ENCODE measurements at places on chromosomes 12 and 14.

GRCh38 chr12:26298785-26299621 lies 103.6 kb downstream of the SSPN start:
- no peak for DNase-seq

DNA sequence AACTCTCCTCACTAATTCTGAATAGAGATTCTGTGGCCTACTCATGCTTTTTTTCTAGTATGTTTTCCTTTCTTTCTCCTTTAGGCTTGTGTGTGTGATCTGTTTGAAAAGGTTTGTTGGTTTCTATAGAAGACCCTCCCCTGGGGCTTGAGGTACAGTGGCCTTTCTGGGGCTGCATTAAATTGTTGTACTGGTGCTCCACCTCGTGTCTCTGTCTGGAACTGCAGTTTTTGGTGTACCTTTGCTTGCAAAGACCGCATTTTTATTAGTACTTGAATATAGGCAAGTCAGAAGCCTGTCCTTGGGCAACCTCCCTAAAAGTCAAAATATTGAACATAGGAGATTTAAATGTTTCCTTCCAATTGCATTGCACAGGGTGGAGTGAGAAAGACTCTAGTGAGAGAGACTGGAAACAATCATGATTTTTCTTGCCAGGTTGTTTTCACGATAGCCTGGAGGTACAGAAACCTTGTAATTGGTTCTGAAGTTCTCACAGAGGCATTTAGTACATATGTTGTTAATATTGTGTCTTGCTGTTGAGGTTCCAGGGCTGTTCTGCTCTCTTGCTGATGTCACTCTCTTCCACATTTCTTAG lies 39.0 kb downstream of the SLCO1B1 start:
- no peak for DNase-seq

DNA sequence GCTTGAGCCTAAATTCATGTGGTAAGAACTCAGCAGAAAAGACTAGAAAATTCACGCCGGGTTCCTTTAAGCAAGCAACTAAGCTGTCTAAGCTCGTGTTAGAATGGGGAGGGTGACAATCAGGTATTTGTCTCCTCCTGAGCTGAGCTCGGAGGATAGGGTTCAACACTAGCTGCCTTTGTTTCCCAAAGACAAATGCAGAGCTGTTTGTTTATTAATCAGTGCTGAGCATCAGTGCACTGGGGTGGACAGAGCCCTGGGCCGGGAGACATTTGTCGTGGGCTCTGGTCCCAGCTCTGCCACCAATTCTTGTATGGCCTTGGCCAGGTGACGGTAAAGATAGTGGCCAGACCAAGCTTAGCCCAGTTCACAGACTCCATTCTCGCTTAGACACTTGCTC lies 43.7 kb downstream of the DEGS2 start:
- no peak for DNase-seq

DNA sequence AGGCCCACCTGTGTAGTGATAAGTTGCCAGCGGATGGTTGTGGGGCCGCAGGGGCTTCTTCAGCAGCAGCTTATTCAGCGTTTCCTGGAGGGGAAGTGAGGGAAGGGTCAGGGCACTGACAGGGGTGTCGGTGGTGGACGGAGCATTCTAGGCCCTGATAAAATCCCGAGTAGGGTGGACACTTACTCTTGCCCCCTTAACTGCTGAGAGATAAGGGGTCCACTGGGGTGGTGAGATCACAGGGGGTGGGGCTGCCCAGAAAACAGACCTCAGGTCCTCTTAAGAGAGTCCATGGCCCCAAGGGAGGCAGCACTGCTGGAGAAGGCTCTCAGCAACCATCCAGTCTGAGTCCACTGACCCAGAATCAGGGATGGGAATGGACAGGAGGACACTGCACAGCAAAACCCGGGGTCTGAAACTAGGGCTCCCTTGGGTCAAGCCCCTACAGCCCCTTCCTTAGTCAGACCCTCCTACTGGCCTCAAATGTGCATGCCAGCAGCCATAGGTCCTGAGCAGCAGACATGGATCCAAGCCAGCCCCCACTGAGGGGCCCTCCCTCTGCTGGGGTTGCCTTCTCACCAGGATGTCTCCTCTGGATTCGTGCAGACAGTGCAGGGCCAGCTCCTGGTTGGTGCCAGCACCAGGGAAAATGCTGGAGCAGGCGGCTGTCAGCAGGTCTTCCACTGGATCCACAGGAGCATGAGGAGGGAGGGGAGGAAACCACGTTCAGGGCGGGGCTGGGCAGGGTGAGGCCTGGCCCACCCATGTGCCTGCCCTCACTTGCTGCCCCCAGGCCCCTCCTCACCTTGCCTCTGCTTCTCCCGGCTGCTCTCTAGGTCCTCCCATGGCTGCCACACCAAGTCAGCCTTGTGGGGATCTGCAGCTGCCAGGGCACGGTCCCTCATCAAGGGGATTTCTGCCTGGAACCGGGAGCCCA lies 12.1 kb upstream of the PNMA1 start:
- no peak for DNase-seq

DNA sequence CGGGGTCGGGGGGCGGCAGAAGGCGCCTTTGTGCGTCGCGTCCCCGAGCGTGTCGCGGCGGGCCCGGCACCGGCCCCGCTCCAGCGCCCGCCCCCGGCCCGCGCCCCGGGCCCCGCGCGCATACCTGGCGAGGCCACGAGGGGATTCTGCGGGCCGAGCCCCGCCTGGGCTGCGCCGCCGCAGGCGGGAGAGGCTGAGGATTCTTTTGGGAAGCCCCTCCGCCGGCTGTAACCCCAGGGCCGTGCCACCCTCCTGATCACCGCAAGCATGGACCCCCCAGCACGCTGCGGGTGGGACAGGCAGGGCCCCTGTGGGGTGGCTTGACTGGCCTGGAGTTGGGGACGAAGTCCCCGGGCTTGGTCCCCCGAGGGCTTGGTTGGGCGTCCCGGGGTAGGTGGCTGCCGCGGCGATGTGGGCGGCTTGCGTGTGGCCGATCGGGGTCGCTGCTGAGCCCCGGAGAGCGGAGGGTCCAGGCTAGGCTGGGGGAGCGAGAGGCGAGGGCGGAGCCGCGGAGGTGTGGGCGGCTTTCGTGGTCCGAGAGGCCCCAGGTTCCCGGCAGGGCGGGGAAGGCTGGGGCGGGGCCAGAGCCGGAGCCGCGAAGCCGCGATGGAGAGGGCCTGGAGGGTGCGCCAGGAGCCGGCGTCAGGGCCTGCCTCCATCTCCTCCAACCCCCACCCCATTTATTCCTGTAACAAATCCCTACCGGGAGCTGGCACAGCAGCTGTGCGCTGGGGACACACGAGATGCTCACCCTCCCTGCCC lies 28.4 kb upstream of the GPR132 start:
- DNase-seq: no peak

DNA sequence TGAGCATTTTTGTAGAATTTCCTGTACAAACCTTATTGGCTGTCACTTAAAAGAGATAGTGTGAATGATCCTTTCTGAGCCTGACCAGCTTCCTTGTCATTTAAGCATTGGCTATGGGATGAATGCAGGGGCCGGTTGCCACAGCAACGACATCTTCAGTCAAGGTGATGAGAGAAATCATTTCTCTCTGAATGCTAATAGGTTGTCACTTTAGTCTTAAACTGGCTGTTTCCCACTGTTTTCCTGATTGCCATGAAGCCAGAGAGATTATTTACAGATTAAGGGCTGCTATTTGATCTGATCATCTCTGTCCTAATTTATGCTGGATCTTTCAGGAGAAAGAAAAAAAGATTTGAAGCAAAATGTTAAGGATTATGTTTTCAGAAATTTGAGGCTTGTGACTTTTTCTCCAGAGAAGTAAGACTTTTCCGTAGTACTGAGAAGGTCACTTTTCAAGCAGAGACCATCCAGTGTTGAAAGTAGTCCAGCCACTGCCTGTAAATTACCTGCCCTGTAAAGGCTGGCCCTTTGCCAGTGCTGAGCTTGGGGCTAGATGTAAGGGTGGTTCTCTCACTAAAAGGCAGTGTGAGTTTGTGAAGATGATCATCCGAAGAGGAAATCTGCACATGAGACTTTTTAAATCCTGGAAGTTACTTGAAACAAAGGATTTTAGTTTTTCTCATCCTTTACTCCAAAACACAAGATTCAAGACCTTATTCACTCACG lies 235.6 kb downstream of the DACT1 start:
- DNase-seq: no peak

DNA sequence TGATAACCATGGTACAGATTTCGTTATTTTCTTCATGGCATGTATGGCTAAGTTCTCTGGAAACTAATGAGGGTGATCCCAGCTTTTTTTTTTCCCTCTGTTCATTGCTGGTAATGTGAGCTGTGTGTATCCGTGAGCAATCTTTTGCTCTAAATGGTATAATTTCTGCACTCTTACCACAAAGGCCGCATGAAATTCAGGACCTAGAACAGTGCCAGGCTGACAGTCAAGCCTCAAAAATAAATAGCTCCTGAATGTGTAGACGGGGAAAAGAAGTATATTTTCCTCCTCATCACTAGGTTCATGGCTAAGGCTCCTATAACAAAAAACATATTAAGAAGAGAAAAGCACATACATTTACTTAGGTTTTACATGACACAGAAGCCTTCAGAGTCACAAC lies 140.2 kb upstream of the RMST start:
- no peak for DNase-seq

GRCh38 chr12:10968765-10969456 lies 17.8 kb downstream of the TAS2R50 start:
- no peak for DNase-seq
